Mesendoderm (in vitro differentiated cells): ENCODE measurements at places on chromosomes 11 and 22.

- no peak for DNase-seq
Observed at GRCh38 chr11:104944076-104944475, 24.3 kb downstream of the CASP4 start.

DNA sequence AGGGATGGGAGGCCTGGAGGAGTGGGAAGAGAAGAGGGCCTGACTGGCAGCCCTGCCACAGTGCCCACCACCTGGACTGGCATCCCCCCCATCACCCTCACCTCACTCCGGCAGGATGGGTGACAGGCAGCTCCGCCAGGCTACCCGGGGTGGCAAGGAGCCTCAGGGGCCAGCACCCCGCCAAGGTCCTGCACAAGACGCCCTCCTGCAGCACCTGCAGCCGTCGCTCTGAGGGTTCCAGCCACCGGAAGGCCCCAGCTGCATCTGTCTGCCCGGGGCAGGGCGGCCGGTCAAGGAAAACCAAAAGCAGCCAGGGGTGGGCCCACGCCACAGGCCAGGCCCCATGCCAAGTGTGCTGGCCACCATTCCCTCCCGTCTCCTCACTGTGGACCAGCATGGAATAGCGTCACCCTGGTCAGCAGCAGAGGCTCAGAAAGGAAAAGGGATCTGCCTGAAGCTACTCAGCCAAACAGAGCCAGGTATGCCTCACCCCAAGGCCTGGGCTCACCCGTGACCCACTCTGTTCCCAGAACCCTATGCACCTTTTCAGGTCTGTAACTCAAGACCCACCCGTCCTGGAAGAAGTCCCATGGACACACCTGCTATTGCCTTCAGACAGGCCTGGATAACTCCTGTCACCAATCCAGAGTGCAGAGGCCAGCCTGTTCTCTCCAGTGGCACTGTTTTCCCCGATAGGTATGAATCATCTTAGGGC is 7.0 kb downstream of the RHBDD3 start:
- no peak for DNase-seq

DNA sequence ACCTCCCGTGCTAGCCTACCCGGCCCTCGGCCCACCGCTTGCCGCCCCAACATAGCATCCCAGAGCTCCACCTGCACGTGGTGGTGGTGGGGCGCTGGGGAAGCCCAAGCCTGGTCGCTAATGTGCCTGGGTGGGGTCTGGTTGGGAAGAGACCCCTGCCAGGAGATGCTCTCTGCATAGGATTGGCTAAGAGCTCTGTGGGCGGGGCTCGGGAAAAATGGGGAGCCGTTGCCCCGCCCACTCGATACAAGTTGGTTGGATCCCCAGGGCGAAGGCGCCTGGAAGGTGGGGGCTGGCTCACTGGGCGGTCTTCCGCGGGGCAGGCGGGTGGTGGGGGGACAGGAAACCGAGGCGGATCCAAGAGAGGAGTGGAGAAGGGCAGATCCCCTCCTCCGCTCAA is 7.6 kb downstream of the LRRC10B start:
- no peak for DNase-seq

DNA sequence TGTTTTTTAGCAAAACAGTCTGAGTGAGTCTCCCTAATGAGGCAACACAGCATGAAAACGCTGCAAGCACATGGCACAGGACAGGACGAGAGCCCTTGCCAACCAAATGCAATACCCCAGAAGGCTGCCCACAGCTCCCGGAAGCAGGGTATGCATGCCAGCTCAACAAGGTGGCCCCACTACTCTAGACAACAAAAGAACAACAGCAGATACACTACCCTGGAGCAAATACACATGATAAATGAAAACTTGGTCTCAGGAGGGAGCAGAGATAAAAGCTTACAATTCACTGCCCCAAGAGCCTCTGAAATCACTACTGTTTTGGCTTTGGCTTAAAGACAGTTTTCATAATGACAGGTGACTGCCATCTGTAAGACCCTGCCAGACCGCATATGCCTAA is 785.4 kb upstream of the API5 start:
- peak; percentile 3 for DNase-seq

GRCh38 chr11:28951191-28951590 is 843.0 kb downstream of the METTL15 start:
- DNase-seq, result no peak

- peak; percentile 27 for DNase-seq
Observed at GRCh38 chr11:128688031-128688713, 5.7 kb upstream of the FLI1 start.

DNA sequence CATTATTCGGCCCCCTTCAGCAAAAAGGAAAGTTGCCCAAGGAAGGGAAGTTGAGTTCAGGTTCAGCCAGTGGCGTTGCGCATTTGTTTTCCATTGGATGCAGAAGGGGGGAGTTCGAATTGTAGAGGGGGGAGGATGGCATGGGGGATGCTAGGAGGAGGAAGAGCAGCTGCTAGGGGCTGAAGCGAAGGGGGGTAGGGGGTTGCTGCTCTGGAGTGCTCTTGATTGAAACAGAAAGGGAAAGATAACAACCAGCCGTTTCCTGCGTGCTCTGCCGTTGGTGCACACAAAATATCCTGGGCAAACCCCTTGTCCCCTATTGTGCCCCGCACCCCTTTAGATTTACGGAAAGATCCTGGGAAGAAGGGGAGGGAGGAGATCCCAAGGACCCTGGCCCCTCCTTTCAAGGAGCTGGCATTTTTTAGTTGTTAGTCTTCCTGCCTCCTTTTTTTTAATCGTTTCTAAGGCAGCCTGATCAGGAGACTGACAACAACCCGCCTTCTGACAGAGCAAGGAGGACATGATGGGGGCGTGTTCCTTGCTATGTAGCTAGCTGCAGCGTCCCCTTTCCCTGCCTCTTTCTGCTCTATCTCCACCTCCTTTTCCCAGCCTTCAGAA is 2.1 kb downstream of the KMT2A start:
- peak; percentile 90 for DNase-seq

DNA sequence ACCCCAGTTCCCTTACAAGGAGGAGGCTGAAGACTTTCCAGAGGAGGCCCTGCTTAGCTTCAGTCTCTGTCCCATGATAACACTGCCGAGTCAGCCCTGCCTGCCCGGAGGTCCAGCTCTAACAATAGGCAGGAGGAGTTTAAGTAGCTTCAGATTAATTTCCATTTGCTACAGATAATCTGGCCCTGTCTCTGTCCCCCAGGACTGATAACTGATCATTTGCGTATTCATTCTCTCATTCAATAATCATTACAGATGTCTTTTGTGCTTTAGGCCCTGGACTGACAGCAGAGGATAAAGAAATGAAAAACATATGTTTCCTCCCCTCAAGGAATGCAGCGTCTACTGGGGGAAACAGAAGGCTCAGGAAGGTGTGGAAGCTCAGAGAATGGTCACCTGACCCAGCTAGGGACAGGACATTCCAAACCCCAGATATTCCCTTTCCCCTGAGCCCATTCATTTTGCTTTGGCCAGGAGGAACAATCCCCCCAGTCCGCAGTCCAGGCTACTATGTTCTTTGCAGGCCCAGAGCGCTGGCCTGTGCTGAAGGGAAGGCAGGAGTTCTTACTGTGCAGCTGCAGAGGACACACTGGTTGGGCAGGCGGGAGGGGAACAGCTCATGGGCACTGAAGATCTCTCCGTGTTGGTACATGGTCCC is 20.8 kb downstream of the CHRDL2 start:
- peak; percentile 71 for DNase-seq

- DNase-seq, result no peak
Observed at GRCh38 chr11:28838741-28839140, 730.6 kb downstream of the METTL15 start.

GRCh38 chr22:31097941-31098631 is 9.3 kb downstream of the SELENOM start:
- no peak for DNase-seq

- DNase-seq, result no peak
Observed at GRCh38 chr22:24416095-24416494, 11.3 kb upstream of the ADORA2A start.

- DNase-seq, result no peak
Observed at GRCh38 chr22:44396727-44397722, 84.3 kb upstream of the SHISAL1 start.

DNA sequence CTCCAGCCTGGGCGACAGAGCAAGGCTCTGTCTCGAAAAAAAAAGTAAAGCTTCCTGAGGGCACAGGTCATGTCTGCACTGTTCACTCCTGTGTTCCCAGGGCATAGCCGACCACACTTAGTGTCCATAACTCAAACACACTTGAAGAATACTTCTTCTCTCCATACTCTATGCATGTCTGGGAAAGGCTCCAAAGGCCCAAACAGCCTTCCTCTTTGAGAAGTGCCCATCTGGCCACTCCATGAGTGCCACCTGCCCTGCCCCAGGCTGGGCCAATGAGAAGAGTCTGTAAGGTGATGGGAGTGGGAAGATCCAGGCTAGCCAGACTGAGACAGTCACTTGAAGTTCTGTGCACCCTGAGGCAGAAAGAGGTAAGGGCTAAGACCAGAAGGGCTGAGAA is 24.7 kb downstream of the DGCR2 start:
- no peak for DNase-seq

GRCh38 chr11:129315781-129316579 is 59.7 kb upstream of the BARX2 start:
- peak; percentile 86 for DNase-seq

DNA sequence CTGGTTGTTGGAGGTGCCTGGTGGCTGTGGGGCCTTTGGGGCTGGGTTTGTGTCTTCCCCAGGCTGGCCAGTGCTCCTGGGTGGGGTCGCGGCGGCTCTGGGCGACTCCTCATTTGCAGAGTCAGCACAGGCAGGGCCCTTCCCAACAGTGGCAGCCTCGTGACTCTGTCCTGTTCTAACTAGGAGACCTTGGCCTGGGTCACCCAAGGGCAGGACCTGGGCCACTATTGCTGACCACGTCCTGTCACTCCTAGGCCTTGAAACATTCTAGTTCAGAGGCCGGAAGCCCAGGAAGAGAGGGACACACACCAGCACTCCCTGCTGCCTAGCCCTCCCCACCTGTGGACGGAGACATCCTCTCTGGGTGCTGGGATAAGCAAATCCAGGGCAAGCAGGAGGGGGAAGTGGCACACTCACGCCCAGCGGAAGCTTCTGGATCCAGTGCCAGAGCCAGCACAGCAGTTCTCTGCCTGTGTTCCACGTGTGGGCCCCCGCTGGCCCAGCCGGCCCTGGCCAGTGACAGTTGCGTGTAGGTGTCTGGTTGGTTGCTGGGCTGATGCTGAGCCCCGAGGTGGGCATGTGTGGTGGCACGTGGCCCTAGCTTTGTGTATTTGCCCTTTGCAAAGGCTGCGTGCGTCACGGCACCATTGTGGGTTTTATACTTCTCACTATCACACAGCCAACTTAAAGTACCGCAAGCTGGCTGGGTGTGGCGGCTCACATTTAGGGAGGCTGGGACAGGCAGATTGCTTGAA is 4.3 kb upstream of the CHID1 start:
- no peak for DNase-seq

DNA sequence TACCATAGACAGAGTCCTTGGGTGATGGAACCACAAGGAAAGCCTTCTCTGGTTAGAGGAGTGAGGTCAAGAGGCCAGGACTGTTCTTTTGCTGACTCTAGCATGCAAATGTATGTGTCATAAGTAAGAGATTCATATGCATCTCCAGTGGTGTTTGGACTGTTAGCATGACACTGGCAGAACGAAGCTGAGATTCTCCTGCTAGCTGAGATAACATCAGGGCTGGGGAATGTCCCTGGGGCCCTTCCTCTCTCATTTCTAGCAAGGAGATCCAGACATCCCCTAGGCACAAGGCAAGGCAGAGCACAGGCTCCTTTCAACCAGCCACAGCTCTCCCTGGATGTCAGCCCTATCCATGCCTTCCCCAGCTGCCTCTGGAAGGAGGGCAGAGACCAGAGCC is 711.3 kb downstream of the OPCML start:
- DNase-seq, result peak; percentile 89

GRCh38 chr11:73752903-73753302 is 8.0 kb downstream of the RAB6A start:
- DNase-seq, result no peak

DNA sequence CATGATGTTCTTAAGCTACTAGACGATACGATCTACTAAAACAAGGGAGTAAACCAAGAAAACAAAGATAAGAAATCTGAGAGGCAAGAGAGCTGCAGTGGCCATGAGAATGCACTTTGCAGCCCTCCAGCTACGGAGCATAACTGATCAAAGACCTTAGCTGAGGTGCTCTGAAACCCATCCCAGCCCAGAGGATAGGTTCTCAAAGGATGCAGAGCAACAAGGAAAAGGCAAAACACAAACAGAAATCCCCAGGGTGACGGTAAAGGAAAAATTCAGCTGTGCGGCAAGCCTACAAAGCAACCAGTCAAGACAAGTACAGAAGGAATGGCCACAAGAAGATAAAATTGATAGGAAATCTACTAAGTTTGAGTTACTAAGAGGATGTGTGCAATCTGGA is 32.5 kb upstream of the CFAP300 start:
- no peak for DNase-seq

- DNase-seq, result peak; percentile 86
Observed at GRCh38 chr11:70755410-70756158, 357.3 kb downstream of the CTTN start.

DNA sequence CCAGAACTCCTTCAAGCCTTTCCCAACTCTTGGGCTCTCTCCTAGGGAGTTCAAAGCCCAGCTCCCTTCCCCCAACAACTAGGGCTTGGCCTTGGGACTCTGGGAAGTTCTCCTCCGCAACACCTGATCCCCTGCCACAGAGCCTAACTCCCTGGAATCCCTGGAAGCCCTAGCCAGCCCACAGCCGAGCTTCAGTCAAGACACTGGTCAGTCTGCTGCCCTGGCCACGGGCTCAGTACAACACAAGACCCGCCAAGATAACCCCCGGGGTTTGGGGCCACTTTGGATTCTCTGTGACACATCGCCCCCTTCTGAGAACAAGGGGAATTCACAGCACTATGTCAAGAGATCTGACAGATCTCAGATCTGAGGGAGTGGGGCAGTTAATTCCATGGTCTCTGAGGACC is 58.3 kb downstream of the SLC22A12 start:
- peak; percentile 69 for DNase-seq

- DNase-seq, result no peak
Observed at GRCh38 chr22:40203572-40203971, 25.8 kb downstream of the TNRC6B start.

- DNase-seq, result no peak
Observed at GRCh38 chr11:47784785-47785381, 17.7 kb upstream of the FNBP4 start.

DNA sequence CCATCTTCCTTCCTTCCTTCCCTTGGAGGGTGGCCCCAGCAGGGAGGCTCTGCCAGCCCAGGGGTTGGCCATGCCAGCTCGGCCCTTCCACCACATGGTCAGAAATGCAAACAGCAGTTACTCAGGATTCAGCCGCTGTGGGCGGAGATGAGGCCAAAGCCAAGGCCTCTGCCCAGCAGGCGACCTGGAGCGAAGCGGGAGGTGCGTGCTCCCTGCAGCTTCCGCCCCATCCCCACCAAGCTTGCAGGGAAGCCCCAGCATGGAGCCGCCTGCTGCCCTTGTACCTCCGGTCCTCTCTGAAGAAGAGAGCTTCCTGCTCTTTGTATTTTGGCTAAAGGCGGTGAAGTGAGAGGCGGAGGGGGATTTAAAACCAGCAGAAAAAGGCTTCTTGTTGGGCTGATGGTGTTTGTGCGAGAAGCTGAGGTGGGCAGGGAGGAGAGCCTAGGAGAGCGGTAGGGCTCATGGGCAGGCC is 50.4 kb downstream of the ANO1 start:
- peak; percentile 66 for DNase-seq
